ENCODE measurements at places on chromosomes 6 and 20.

DNA sequence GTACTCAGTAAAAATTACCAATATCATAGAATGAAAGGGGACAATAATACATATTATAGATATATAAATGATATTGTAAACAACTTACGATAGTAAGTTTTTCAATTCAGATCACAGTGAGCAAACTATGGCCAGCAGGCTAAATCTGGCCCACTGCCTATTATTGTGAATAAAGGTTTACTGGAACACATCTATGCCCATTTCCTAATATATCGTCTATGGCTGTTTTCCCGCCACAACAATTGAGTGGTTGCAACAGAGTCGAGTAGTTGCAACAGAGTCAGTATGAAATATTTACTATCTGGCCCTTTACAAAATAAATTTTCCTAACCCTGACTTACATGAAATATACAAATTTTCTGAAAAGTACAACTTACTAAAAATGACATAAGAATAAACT, 297.3 kb upstream of the KCNQ5 start:
- no peak for DNase-seq

DNA sequence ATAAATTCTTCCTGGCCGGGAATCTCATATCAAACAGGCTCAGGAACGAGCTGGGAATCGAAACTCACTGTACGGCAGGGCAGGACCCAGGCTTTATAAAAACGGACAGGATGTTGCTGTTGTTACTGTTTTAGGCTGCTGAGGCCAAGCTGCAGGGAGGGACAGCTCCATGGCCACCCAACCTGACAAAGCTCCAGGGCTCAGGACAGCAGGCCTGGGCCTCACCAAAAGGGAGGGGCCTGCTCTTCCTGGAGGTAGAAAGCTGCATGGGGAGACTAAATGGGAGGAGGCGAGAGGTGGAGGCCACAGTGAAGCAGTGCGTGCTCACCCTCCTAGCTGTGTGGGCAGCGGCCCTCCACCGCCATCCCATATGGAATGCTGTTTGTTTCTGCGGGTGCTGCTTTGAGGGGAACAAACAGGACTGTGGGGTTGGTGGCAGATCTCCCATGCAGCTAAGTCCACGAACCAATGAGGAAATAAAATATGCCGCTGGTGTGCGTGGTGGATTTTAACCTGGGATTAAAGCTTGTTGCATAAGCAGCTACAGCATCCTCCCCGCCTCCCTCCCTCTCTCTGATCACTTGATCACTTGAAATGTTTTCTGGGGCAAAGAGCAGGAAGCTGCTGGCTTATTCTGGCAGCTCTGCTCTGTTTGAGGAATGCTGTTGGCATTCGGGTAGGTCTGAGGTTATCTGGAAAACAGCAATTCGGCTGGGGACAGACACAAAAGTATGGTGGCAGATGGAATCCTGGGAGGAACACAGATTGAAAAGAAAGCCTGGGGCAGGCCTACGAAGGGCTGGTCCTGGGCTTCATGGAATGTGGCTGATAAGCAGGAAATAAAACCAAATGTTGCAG, 2.4 kb upstream of the ZMYND8 start:
- peak; percentile 64 for DNase-seq

- no peak for DNase-seq
These were observed 26.1 kb upstream of the RIPPLY2 start for GRCh38 chr6:83827050-83827449.

DNA sequence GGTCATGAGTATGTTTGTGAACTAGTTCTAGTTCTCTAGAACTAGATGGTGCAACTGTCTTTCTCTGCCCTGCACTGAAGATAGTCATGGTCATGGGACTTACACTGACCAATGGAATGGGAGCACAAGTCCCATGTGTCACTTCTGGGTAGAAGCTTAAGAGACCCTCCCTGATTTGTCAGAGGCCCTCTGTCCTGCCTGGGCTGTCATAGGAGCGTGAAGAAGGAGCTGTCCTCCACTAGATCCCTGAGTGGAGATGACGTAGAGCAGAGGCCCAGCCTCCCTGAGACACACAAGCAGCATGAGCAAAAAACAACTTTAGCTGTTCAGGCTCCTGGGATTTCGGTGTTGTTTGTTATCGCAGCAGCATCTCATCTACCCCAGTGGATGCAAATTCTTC, 514.5 kb downstream of the PREX1 start:
- no peak for DNase-seq

DNA sequence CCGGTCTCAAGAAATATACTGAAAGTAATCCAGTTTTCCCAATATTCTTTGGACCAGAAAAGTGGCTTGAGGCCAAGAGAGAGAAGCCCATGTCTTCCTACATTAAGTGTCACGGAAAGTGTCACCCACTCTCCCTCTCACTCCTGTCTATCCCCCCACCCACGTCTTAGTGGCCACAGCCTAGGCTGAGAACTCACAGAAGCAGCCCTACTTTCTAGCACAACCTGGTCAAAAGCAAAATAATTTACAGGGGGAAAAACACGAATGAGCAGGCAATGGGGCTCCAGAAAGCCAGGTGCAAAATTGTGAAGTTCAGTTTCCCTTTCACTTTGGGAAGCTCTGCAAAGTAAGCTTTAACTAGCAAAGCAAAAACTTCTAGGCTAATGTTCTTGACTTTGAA, 118.0 kb downstream of the OPRM1 start:
- no peak for DNase-seq

DNA sequence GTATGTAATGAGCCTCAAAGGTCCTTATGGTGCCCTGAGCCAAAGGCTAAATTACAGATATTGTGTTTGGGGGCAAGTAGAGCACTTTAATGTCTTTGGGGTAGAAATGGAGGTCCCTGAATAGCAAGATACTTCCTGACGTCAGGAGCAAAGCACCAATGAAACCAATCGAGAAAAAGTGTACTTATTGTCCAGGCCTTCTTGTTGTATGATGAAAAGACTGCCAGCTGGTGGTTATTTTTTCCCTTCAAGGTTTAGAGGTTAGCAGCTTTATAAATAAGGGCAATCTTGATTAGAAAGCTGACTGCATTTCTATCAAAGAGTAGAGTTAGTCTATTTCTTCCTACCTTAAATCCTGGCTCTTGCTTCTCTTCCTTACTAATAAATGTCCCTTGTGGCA, 76.1 kb upstream of the HSF2 start:
- DNase-seq: no peak

DNA sequence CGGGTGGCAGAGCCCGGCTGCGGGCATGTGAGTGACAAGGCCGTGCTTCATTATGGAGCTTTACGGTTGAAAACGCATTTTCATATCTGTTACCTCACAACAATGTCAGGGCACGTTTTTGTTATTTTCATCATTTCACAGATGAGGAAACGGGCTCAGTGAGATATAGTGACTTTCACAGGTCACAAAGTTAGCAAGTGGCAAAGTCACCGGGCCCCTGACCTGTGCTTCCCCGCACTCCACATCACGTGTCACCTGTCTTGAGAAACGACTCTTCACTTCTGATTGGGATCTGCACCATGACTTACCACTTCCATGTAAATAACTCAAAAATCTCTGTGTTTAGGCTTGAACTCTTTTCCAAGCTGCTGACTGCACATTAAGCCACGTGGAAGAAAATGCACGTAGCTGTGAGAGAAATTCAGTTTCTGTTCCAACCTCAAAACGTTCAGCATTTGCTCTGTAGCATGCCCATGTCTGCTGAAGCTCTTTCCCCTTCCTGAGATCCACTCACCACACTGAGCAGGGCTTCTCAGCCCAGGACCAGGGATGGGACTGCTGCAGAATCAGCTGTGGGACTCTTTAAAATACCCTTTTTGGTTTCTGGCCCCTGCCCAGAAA, 107.2 kb downstream of the ARMC2 start:
- DNase-seq: no peak

- DNase-seq: no peak
These were observed 14.0 kb downstream of the IGF2R start for GRCh38 chr6:159982731-159983506.

DNA sequence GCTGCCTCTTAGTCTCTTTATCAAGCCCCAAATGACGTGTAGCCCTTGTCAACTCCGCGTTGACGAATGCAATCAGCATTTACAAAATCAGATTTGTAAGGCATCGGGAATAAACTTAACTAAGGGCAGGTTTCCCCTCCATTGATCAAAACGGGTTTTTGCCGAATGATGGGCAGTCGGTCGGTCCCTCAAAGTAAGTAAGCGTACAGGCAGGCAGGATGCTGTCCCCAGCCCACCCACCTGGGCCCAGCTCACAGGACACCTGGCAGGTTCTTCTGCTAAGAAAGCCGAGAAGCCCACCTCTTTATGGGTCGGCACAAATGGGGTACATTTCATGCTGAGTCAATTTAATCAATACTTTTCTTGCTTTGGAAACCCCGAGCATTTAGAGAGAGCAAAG, 22.0 kb upstream of the MAFB start:
- no peak for DNase-seq

- no peak for DNase-seq
These were observed 41.8 kb downstream of the CYP24A1 start for GRCh38 chr20:54131675-54132611.

DNA sequence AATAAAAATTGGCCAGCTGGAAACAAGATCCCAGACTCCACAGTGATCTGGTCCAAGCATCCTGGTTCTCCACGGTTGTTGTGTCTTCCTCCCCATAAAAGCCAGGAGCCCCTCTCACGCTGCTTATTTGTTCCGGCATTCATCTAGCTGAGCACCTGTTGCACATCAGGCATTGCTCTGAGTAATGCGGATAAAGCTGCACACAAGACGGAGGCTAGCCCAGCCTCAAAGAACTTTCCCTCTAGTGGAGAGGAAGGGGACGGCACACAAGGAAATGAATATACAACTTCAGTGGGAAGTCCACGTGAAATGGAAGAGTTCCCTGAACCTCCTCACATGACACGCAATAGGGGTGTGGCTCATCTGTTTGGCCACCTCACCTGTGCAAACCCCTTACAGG, 30.3 kb upstream of the NXT1 start:
- no peak for DNase-seq

DNA sequence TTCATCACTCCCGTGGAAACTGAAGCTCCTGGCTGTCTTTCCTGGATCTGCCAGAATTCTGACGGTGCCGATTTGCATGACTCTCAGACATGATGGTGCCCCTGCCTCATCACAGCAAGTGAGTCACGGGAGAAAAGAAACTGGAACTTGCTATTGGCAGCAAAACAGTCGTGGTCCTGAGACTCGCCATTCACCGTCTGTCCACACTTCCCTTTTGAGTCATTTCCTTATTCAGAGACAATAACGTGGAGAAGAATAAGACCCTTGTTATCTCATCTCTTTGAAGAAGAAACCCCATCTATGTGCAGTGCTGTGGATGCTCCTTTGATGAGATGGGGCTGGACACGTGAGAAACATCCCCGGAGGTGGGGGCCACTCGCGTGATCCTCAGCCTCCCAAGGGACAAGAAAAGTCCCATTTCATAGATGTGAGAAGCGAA, 4.2 kb downstream of the GPR31 start:
- peak; percentile 62 for DNase-seq

- DNase-seq: no peak
These were observed 1009.2 kb upstream of the GJE1 start for GRCh38 chr6:141123497-141123896.

- no peak for DNase-seq
These were observed 28.8 kb upstream of the MYLK2 start for GRCh38 chr20:31790401-31790800.

DNA sequence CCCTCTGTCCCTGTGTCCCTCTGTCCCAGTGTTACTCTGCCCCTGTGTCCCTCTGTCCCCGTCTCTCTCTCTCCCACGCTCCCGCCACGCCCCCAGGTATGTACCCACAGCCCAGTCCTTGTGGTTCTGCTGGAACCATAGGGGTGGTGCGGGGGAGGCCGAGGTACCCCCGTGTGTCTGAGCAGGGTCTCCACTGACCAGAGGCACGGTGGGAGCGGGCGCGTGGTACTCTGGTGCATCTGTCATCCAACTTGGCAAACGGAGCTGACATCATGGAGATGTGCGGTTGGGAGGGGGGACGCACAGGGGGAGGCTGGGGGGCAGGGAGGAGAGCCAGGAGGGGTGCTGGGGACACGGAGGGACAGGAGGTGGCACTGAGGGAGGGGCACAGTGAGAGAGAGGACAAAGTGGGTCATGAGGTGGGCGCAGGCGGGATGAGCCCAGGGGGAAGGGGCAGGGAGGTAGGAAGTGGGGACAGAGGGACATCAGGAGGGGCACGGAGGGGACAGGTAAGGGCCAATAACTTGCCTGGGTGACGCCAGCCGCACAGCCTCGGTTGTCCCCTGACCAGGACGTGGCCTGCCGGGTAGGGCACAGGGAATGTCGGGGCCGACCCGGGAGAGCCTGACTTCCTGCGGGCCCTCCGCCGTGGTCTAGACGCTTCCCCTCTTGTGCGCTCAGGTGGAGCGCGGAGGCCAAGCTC, 163.6 kb upstream of the PDE10A start:
- DNase-seq: no peak

DNA sequence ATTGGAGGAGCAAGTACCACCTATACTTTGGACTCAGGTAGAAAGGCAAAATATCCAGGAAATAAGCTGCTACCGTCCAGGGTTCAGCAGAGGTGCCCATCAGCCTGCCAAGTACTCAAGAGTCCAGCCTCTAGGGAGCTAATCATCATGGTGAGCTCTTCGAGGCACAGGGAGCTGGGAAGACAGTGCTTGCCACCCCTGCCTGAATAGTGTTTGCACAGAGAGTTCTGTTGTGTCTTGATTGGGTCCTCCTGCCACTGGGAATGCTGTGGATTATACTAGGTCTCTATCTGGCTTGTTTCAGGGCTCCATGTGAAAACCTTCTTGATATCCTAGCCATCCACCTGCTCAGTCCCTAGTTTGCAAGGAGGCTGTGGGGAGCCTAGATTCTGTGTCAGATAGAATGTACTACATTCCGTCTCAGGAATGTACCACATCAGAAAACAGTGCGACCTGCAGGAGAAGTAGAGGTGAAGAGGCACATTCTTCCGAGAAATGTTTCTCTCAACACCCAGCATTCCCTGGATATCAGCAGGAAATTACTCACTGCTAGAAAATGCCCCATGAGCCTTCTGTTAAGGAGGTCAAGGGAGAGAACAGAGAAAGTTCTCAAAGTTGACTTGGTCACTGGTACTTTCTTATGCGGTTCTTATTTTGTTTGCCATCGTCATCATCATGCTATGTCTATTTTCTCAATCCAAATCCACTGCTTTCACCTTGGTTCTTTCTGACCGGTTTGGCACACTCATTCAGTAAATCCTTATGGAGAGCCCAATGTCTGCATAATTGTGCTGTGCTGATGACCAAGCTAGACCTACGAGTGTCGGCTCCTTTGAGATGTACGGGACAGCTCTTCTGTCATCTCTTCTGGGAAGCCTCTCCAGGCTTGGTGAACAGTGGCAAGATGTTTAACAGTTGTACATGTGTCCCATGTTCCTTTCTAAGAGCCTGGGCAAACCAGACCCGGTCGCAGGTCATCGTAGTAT, 30.7 kb downstream of the PTPN1 start:
- DNase-seq: no peak

GRCh38 chr6:27871924-27872638, 40.1 kb downstream of the OR2B2 start:
- DNase-seq: no peak
